ENCODE measurements at places on chromosomes 3 and 15.

- DNase-seq: no peak
These were observed 37.6 kb downstream of the NANOGP8 start for GRCh38 chr15:35047528-35047927.

DNA sequence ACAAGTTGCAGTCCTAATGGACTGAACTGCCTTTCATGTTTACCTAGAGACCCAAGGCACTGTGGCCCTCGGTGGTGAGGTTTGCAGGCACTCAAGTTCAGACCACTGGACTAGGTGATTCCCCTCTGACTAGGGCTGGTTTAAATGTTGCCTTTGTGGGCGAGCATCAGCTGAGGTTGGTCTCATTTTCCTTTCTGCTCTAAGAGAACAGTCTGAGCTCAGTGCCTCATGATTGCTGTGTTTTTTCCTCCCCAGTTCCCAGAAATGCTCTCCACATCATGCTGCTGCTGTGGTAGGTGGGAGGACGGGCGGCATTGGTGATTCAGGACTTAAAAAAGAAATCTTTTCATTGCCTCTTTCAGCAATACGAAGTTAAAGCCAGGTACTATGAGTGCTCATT is 237.2 kb downstream of the MBNL1 start:
- DNase-seq: no peak

- DNase-seq: no peak
These were observed 55.4 kb downstream of the CCDC54 start for GRCh38 chr3:107432646-107433045.

GRCh38 chr3:24037971-24038370 is 92.9 kb downstream of the NR1D2 start:
- no peak for DNase-seq

- no peak for DNase-seq
These were observed 481 bp downstream of the AP4E1 start for GRCh38 chr15:50909010-50909317.

- DNase-seq: no peak
These were observed 1441.5 kb downstream of the OTOL1 start for GRCh38 chr3:162938083-162938482.

DNA sequence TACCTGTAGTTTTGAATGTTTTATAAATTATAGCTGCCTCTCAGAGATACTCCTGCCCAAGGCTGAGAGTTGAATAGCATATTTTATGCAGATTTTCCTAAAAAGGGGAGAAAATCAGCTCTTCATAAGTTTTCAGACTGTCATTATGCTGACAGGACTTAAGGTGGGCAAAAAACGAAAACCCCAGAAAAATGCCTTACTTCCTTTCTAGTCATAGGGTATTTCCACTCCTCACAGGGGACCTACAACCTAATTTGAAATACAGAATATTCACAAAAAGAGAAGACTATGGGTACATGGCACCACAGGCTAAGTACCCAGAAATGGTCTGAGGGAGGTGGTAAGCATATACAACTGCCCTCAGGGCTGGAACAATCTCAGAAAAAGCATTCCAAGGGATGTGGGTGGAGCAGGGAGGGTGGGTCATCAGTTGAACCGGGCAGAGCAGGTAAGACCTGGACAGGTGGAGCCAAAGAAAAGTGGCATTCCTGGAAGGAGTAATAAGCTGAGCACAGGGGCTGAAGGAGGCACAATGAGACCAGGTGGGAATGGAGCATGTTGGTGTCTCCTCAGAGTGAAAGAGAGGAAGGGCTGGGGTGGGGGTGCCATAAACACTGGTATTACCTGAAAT is 10.6 kb upstream of the OXSR1 start:
- DNase-seq: no peak

DNA sequence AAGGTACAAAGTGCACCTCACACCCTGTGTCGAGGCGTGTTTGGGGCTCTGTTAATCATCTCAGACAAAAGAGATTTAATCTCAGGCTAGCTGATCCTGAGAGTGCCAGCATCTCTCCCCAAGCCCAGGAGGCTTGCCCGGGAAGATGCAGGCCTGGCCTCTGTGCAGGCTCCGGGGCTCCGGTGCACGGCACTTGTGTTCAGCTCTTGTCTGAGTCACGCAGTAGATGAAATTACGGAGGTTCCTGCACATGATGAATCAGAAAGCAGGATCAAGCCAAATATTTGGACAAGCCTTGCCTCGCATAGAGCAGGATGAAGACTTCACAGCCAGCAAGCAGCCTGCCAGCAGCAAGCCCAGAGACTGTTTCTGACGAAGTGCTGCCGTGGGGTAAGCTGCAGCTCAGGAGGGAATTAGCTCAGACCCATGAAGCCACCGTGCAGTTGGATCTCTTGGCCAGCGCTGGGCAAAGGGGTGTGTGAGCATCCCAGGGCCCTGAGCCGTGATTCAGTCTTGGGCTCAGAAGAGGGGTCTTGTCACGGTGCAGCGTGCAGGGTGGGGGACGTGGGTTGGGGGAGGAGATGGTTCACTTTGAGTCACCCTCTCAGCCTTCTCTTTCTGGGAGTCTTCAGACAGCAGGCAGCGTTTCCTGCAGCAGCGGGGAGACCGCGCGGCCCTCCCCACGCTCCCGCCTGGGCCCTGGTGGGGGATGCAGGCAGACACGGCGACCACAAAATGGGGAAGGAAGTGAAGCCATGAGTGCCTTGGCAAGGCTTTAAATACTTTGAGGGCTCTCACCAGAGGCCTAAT is 89.2 kb upstream of the MEF2A start:
- DNase-seq: peak; percentile 23

DNA sequence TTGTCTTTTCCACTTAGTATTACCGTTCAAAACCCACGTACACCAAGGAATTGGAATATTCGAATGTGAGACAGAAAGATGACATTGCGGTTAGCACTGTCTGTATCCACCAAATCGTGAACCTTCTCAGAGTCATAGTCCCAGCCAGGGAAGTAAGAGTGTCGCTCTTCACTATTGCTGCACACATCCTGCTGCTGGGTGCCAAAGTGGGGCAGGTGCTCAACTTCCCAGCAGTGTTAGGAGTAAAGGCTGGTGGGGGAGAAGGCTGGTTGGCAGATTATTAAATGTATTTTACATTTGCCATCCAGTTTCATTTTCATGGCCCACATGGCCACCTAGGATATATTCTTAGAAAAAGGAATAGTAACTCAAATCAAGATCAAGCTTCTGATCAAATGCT is 65.1 kb downstream of the PTPRG start:
- DNase-seq: no peak

DNA sequence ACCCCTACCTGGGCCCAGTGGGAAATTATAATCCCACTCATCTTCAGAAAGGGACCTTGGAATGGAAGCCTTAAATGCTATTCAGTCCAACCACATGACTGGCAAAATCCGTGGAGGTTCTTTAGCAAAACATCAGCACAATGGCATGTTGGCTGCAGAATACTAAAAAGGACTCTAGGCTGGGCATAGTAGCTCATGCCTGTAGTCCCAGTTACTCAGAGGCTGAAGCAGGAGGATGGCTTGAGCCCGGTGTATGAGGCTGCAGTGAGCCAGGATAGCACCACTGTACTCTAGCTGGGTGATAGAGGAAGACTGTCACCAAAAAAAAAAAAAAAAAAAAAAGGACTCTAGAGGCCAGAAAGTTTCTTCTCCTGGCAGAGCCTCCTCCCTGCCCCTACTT is 60.6 kb upstream of the RYK start:
- no peak for DNase-seq

GRCh38 chr15:82928711-82929110 is 23.8 kb downstream of the HOMER2 start:
- no peak for DNase-seq

GRCh38 chr15:25731411-25731810 is 131.7 kb downstream of the ATP10A start:
- DNase-seq: no peak

DNA sequence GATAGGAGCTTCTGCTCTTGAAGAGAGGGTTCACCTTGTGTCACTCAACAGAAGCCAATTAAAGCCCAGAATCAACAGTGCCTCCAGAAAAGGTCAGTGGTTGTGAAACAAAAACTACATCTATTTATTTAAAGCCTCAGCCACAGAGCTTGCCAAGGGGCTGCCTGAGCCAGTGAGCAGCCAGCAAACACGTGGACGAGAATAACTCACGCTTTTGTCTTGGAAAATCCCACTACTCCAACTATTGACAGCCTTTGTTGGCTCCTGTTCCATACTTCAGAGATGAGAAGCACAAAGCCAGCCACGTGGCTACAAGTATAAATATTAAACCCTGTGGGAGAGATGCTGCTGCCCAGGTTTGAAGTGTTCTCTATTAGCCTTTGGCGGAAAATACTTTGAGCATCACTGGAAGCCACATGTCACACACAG is 10.3 kb downstream of the GPR156 start:
- no peak for DNase-seq

GRCh38 chr3:12947504-12948369 is 106.4 kb upstream of the RPL32 start:
- DNase-seq: no peak

- DNase-seq: no peak
These were observed 386.2 kb upstream of the ARHGEF26 start for GRCh38 chr3:153734777-153735551.

DNA sequence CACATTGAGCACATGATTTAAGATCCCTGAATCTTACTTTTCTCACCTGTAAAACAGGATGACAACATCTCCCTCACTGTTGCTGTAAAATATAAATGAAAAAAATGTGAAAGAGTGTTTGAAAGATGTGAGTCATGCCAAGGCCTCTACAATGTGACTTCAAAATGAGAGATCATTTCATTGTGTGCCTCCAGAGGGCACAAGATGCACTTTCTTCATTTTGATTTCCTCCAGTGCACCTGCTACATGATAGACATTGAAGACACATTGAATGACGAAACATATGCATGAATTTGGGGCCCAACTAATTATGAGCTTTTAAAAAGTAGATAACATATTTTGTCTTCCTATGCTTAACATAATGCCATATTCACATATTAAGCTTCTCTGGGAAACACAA is 170.3 kb downstream of the MOBP start:
- DNase-seq: no peak

DNA sequence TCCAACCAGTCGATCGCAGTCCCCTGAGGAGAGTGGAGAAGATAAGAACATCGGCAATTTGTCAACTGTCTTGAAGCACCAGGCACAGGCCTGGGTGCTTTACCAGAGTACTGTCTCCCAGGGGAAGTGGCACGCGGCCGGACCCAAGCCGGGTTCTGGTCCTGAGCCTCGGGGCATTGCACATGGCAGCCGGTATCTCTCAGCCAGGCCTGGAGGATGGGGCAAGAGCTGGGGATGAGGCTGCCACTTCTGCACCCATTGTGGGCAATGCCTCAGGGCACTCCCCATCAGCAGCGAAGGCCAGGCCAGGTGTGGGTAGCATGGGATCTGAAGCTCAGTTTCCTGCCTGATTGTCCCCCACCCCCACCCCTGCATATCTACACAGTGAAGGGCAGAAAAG is 77.5 kb downstream of the ADCY5 start:
- DNase-seq: no peak

DNA sequence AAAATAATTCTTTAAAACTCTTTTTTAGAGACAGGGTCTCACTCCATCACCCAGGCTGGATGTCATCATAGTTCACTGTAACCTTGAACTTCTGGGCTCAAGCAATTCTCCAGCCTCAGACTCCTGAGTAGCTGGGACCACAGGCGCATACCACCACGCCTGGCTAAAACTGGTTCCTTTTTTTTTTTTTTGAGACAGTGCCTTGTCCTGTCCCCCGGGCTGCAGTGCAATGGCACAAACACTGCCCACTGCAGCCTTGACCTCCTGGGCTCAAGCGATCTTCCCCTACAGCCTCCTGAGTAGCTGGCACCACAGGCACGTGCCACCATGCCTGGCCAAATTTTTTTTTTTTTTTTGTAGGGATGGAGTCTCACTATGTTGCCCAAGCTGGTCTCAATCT is 23.7 kb upstream of the FURIN start:
- no peak for DNase-seq

DNA sequence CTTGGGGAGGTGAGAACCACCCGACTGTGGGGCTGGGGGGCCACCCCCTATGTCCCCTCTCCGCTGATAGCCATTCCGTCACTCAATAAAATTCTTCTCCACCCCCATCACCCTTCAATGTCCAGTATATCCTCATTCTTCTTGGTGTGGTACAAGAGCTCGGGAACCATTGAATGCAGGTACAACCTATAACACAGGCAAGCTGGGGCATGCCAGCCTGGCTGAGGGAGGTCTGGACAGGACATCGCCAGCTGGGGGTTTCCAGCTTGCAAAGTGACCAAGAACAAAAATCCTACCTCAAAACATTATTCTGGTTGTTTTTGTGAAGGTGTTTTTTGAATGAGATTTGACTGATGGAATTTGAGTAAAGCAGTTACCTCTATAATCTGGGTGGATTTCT is 19.6 kb upstream of the BDH1 start:
- no peak for DNase-seq

DNA sequence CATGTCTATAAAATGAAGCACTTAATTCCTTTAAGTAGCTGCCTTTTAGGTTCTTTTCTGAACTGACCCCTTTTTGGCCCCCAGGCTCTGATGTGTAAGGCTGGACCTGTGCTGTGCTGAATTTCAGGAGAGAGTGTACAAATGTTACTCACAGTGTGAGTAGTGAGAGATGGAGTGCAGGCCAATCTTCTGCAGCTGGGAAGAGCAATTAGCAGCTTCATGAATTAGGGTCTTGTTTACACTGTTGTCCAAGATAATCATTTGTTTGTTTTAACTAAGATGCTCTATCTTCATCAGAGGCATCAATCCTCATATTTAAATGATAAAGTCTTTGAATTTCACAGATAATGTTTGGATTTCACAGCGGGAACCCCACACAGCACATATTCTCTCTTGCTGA is 19.4 kb downstream of the ARPP21 start:
- DNase-seq: no peak

- DNase-seq: no peak
These were observed 429 bp upstream of the C3orf80 start for GRCh38 chr3:160224811-160225175.

GRCh38 chr3:9033867-9034266 is 70.6 kb upstream of the RAD18 start:
- no peak for DNase-seq

- no peak for DNase-seq
These were observed 12.2 kb downstream of the EIF4E3 start for GRCh38 chr3:71713041-71713440.

GRCh38 chr3:13689373-13690260 is 140.7 kb downstream of the FBLN2 start:
- DNase-seq: no peak

DNA sequence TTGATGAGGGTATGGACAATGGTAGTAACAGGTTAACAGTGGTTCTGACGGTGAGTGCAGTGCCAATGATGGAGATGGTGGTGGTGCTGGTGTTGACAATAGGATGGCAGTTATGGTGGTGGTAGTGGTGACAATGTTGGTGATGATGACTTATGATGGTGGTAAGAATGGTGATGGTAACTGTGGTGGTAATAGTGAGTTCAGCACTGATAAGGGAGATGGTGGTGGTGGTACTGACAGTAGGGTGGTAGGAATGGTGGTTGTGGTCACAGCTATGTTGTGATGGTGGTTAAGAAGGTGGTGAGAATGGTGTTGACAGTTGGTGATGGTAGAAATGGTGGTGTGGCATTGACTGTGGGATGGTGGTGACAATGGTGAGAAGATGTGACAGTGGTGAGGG is 13.4 kb upstream of the INSYN1 start:
- DNase-seq: no peak

Measured in stimulated activated CD4-positive, alpha-beta T cell treated with anti-CD3 and anti-CD28 coated beads, Interleukin-4, amount 100 ng/mL, for 1 hour (primary cell).